GM13977 (cell line): ENCODE measurements at places on chromosomes 12 and 14.

GRCh38 chr12:89153341-89153740 lies 199.0 kb downstream of the DUSP6 start:
- no peak for DNase-seq

DNA sequence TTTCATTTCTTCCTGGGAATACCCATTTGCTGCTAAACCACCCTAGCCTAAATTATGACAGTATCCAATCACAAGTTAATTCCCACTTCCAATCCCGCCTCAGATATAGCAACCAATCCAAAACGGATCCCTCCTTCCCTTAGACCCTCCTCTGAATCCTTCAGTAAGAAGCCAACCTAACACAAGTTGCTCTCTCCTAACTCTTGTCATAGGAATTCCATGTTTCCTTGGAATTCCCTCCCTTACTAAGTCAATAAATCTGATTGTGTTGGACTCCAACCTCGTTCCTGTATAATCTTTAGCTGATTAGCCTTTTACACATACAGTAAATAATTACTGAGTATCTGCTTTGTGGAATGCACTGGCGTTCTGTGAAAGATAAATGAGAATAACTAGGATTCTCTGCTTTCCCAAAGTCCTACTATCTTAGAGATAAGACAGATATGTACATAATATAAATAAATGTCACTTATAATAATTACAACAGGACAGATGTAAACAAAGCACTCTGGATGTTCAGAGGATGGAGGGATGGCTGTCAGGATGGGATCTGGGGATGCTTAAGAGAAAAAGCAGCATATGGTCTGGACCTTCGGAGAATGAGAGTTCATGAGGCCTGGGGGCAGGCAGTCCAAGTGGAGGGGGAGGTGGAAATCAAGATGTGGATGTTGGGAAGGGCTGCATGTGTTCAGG lies 185.8 kb upstream of the SOX5 start:
- DNase-seq: no peak

GRCh38 chr12:92733661-92734060 lies 30.9 kb downstream of the PLEKHG7 start:
- no peak for DNase-seq

- no peak for DNase-seq
These were observed 7.2 kb upstream of the FNTB start for GRCh38 chr14:64979336-64980074.

GRCh38 chr12:69024413-69024812 lies 91.4 kb upstream of the CPM start:
- DNase-seq: no peak

GRCh38 chr12:124720004-124720680 lies 143.5 kb downstream of the SCARB1 start:
- DNase-seq: no peak

DNA sequence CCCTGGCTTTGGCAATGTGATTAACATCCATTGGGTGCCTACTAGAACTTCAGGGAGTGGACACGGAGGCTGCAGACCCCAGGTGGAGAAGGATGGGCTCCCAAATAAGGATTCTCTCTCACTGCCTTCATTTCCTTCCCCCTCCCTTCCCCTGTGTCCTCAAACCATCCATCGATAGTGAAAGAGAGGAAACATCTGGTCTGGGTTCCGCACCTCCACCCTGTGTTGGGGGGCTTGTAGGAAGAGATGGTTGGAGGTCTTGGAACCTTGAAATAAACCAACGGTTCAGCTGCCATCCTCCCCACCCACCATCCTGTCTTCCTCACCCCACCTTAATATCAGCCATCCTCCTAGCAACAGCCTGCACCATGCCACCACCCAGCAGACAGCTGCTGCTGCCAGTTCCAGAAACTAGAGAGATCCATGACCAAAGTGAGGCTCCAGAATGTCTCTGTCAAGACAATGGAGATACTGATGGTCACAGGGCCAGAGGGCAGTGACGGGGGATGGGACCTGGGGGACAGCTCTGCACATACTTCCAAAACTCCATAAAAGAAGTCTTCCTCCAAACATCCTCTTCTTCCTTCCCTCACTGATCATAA lies 153.1 kb upstream of the CCND2 start:
- DNase-seq: no peak

DNA sequence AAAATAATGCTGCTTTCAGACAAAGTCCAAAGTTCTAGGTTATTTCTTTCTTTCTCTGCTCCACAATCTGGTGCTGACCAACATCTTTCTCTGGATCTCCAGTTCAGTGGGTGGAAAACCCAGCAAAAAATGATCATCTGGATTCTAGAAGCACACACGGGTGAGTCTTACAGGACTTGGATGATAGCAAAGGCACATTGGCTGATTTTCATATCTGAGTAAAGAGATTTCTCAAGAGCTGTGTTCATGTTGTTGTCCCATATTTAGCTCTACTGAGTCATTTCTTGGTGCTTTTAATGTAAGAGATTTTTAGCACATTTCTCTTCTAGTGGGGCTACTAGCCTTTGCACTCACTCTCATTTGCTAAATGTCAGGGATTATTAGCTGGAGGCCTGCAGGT lies 336.7 kb downstream of the GALC start:
- DNase-seq: no peak

- DNase-seq: peak; percentile 64
These were observed at the start of gene C1RL for GRCh38 chr12:7108796-7109571. C1RL (minus strand) TSS chr12:7109214; CDS start chr12:7109180, 34 bp downstream.

DNA sequence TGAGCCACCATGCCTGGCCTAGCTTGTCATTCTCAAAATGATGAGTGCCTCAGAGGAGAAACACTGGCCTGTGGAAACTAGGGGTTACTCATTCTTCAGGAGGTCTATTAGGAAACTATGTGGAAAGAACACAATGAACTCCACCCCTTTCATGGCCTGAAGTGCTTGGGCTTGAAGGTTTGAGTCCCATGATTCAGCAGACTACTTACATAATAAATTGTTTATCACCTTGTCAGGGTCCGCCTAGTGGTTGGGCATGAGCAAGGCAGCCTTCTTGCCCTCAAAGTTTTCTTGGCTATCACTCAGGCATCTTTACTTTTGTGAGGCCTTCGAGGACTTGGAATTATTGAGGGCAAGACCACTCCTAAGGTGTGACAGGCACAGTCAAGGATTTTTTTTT lies 251.2 kb downstream of the ACSS3 start:
- DNase-seq: no peak

DNA sequence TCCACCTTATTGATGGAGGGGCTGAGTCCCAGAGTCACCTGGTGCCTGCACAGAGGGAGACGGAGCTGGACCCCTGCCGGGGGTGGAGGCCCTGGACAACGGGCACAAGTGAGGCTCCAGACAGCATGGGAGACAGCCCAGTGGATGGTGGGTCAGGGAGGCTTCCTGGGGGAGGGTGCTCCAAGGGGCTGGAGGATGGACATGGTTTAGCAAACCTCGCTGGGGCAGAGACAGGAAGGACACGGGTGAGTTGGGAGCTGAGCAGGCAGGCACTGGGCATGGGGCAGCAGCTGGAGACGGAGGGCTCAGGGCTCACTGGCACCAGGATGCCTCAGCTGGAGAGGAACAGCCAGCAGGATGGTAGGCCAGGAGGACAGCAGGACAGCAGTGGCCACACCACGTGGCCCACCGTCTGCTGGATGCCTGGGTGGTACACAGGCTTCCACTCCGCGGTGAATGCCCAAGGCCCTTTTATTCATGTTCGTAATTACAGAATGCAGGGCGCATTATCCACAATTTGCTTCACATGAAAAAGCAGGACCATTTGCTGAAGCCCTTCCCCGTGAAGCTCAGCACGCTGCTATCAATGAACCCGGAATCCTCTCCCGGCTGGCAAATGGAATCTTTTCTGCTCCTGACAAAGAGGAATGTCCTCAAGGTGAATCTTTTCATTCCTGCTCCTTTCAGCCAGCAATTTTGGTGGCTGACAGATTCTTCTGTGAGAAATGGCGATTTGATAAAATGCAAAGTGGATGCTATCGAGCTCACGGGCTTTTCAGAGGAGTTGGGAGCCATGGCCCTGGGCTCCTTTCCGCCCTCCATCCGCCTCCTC lies 138.1 kb upstream of the C14orf180 start:
- no peak for DNase-seq

DNA sequence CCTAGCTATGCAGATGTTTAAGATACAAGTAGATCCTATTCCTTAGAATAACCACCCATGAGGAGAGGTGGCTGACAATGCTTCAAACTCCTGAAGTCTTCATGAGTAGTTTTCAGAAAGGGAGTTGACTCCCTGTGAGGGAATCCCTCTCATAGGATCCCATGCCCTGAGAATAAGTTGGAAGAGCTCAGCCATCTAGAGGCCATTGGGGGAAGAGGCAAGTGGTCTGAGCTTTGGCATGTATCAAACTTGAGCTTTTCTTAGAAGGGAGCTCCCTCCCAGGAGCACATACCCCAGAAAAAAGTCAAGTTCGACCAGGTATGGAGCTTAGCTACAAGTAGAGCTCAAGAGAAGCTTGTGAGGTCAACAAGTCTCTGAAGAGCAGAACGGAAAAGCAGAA lies 165.7 kb upstream of the RBM19 start:
- DNase-seq: no peak

DNA sequence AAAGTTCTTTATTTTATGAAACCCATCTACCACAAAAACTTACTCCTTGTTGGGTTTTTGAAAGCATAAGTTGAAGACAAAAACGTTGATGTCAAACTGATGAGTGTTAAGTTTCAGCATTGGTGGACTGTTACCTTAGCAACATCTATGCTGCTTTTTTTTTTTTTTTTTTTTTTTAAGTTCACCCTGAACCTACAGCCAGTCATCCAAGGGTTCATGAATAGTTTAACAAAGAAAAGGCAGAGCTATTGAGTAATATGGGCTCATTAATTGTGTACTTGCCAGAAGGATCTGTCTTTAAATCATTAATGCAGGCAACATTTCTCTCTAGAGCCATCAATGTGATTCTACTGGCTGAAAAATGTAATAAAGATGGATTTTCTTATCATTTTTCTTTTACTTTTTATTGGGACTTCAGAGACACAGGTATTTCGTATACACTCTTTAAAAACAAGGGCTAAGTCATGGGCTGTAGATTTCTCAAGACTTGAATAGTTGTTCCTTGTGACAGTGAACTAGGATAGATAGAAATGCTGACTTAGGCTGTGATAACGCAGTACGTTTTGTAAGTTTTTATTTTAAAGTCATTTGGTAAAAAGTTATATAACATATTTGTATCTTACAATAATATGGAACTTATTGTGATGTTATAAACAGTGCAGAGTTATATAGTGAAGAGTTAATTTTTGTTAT lies at the start of gene PTPRQ:
Gene PTPRQ (plus strand): TSS at position 262 of the 693 bp plus-strand sequence. CDS start 111 bp downstream, at position 373.
- no peak for DNase-seq

GRCh38 chr12:527241-527640 lies 67.5 kb downstream of the B4GALNT3 start:
- DNase-seq: no peak

GRCh38 chr12:53221203-53222080 lies 10.6 kb downstream of the RARG start:
- peak; percentile 85 for DNase-seq

DNA sequence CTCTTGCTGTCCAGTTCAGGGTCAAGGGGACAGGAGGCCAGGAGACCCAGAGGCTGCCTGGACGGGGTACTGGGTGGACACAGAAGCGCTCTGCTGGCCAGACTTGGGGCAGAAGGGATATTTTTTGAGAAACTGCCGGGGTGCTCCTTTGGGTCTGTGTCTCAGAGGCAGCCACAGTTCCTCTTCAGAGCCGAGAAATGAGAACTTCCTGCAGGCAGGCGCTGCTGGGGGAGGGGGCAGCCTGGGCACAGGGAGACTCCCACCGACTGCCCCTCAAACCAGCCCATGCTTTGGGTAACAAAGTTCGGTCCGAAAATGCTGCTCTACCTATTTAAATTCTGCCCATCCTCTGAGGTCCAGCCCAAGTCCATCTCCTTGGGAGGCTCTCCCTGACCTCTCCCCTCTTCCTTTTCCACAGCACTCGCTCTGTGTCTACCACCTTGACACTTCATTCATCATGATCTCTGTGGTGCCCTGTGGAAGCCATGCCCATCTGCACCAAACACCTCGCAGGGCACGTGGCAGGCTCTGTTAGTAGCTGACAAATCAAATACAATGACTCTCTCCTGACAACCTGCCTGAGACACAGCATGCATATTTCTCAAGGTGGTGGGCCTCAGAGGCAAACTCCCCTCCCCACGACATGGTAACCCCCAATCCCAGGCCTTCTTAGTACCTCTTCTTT lies 16.4 kb downstream of the HDAC7 start:
- no peak for DNase-seq

DNA sequence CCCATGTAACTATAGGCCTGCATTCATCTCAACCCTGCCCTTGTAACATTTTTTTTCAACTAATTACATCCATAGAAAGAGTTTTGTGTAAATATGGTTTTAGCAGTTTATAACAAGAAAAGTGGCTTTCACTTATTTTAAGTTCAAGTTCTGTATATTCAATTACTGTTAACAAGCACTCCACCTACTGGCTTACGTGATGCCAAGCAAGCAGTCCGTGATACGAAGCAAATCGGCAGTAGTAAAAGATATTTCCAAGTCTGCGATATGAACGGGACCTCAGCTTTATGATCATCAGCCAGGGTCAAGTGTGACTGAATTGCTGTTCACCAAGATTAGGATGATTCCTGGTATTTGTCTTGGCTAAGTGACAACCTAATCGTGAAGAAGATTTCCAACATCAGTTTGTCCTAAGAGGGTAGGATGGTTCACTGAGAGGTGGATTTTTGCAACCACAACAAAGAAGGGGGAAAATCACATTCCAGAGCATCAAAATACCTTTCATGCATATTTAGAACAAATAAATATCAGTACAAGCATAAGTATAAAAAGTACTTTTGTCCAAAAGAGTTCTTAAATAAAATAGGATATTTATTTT lies 456.2 kb downstream of the FOXG1 start:
- no peak for DNase-seq

- no peak for DNase-seq
These were observed 142.5 kb upstream of the OVCH1 start for GRCh38 chr12:29639893-29640495.

GRCh38 chr14:89266754-89267153 lies 150.3 kb downstream of the FOXN3 start:
- no peak for DNase-seq

GRCh38 chr12:17588968-17589367 lies 501.0 kb downstream of the RERGL start:
- DNase-seq: no peak

DNA sequence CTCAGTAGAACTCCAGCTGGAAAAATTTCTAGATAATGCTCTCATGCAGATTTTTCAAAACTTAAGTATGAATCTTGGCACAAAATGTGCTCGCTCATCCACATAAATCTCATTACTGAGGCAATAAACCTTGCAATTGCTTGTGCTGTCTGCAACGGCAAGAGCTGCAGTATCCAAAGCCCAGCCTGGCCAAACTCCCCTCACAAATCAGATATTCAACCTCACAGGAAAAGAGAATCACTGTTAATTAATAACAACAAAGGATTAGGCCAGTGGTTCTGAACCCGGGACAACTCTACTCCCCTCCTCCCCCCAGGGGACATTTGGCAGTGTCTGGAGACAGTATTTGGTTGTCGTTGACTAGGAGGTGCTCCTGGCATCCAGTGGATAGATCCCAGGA lies 19.2 kb upstream of the CORO1C start:
- no peak for DNase-seq

- no peak for DNase-seq
These were observed 187.9 kb upstream of the GRIN2B start for GRCh38 chr12:14169281-14169680.

- no peak for DNase-seq
These were observed 8.7 kb upstream of the WDR89 start for GRCh38 chr14:63650256-63650952.

- DNase-seq: no peak
These were observed 108.8 kb downstream of the PRKCH start for GRCh38 chr14:61430066-61430757.
